Globus pallidus (tissue), 1 donor: ENCODE measurements at places on chromosomes 5 and 9.

GRCh38 chr5:78109891-78110324 lies 184.6 kb downstream of the AP3B1 start:
- DNase-seq = no peak

DNA sequence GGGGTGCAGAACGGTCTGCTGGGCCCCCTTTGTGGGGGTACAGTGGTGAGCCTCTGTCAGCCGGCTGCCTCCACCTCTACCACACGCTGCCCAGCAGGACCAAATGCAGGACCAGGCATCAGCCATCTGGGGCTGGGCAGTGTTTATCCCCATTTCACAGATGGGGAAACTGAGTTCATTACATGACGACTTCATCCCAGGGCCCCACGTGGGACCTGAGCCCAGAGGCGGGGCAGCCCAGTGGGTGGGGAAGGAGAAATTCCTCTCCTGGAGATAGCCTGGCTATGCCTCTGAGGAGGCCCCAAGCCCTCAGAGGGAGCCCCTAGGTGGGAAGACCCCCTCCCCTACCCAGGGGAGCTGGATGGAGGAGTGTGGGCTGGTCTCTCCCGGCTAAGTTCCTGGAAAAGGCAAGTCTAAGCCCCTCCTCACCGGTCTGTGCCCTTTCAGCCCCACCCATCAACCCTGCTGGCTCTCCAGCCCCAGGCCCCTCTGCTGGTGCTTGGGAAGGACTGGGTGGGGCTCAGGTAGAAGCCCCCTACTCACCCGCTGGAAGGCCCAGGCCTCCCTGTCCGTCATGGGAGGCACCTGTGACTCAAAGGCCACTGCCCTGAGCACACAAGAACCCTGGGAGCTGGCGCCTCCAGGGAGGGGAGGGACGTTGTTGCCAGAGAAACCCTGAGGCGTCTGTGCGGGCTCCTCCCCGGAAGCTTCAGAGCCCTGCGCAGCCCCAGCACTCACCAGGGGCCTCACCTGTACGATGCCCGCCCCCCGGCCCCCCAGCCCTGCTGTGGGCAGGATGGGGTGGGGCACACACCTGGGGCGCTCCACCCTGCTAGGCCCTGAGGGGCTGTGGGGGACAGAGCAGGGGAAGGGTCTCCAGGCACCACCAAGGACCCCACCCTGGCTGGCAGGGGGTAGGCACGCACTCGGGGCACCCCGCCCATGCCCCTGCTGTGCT lies 7.4 kb upstream of the CCDC187 start:
- no peak for DNase-seq

- no peak for DNase-seq
Observed at GRCh38 chr9:118100529-118101419, 396.6 kb downstream of the TLR4 start.

GRCh38 chr5:111367115-111367514 lies 142.9 kb downstream of the CAMK4 start:
- no peak for DNase-seq

DNA sequence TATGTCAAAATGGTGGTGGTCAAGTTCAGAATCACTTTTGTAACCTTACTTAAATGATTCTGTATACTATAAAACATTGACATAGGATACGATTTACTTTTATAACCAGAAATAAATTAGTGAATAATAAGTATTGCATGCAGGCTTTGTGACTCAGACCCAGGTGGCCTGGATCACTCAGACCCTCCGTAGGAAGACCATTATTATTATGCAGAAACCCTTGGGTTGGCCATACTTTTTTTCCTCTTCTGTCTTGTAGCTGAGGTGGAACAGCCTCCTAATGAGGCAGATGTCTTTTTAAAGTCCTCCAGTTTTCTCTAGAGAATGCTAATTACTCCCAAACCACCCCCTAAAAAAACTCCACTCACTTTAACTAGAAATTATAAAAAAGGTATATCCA lies 121.9 kb downstream of the LPAR1 start:
- DNase-seq = no peak
